ENCODE measurements at places on chromosomes 2 and 18.

DNA sequence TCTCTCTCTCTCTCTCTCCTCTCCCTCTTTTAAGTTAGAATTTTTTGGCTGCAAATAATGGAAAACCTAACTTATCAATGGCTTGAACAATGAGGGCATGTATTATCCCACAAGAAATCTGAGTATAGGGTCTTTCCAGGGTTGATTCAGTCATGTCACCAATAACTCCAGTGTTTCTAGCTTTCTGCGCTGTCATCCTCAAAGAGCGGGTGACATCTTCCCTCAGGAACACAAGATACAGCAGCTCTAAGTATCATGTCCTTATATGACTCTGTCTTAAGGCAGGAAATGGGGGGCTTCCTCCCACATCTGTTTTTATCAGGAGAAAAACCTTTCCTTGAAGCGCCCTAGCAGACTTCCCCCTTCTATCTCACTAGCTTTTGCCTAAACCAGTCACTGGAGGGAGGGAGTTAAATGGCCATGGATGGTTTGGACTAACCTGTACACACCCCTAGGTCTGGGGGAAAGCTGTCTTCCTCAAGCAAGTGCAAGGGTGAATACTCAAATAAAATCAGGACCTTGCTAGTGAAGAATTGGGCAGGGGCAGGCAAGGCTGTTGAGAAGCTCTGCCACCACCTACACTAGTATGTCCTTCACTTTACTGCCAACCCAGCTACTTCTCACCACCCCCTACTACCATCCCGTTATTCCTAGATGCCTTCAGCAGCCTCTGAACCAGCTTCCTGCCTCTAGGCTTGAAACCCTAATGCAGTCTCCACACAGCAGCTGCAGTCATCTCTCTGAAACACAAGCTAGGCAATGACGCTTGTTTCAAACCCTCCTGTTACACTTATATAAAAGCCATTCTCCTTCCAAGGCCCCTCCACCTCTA, 7.5 kb upstream of the TUBA4A start:
- DNase-seq, result no peak

GRCh38 chr18:47244086-47244485, 7.4 kb downstream of the SKOR2 start:
- DNase-seq, result no peak

DNA sequence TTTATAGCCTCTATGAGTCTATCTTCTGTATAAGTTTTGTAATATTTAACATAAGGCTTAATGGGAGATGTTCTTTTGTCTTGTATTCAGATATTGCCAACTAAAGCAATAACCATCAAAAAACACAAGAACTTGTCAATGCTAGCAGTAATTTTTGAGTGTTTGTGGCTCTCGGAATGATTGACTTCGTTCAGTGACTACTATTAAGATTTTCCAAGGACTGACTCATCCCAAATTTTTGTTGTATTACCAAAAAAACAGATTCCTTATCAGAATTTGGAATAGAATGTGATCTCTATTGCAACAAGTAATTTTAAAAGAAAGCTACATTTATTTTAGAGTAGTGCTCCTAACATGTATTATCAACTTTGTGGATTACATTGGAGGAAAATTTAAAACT, 8.1 kb downstream of the NABP1 start:
- no peak for DNase-seq

DNA sequence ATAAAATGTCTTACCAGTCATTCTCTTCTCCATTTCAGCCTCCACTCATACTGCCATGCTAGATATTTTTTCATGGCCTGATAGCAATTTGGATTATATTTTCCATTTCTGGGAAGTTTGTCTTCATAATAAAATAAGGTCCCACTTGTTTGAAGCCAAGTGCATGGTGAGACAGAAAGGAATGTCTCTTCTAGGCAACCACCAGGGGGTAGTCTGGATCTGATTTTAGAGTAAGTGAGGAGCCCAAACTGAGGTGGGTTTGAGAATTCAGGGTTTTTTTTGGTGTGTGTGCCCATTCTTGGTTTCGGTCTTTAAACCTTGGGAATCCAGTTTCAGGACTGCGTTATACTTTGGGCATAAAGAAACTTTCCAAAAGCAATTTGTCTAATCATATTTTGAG, 315.5 kb downstream of the RPRM start:
- DNase-seq, result no peak

DNA sequence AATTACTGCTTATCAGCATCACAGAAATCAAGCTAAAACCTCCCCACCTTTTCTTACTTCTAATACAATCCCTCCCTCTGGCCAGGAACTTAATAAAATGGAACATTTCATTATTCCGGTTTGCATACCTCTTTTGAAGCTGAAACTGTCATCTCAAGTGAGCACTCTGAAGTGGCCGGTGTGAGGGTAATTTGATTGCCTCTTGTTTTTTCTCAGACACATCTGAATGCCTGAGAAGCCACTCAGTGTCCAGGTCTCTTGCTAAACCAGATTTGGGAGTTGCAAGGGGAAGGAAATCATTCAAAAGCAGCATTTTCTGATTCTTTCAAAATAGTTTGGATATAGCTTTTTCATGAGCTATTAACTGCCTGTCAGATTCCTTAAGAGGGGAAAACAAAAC, 190.3 kb downstream of the C1D start:
- no peak for DNase-seq

GRCh38 chr2:19078709-19079108, 279.7 kb downstream of the OSR1 start:
- no peak for DNase-seq

DNA sequence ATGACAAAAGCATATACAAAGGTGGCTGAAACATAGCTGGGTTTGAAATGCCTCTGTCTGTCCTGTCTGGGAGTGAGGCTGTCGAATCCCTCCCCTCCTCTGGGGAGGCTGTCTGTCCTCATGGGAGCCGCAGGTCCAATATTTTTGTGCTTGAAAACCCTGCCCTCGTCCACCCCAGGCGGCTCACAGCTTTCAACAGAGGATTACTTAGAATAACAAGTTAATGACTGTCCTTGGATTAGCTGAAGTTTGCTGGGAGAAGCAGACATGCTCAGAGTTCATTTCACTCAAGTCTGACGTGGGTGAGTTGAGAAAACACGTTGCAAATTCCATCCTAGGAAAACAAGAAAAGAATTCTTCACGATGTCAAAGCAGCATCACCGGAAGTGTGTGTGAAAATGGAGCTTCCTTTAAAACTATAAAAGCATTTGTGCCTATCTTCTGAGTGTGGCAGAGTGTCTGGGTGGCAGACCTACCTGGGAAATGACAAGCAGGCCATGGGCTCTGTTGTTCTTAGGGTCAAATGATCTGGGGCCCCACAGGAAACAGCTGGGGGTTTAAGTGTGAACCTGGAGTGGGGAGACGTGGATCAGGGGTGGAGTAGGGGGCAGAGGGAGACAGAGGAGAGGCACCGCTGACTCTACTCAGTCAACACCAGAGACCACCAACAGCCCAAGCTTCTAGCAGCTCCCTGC, 77.1 kb downstream of the DDX1 start:
- no peak for DNase-seq

DNA sequence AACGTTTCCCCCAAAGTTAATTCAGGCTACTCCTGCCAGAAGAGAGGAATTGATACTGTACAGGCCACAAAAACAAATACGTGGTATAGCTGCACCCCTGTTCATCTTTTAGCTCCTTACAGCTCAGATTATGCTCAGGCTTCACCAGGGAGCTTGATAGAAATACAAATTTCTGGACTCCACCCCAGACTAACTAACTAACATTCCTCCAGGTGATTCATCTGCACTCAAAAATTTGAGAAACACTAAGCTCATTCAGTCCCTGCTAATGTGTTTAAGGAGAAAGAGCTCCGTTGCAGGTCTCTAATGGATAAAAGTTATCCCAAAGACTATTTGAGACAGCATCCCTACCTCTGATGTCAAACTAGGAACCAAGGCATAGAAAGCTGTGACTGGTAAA, 36.8 kb upstream of the UNC80 start:
- DNase-seq, result no peak

- peak; percentile 31 for DNase-seq
Measured at GRCh38 chr18:48540251-48541025, 1.6 kb downstream of the CTIF start.

DNA sequence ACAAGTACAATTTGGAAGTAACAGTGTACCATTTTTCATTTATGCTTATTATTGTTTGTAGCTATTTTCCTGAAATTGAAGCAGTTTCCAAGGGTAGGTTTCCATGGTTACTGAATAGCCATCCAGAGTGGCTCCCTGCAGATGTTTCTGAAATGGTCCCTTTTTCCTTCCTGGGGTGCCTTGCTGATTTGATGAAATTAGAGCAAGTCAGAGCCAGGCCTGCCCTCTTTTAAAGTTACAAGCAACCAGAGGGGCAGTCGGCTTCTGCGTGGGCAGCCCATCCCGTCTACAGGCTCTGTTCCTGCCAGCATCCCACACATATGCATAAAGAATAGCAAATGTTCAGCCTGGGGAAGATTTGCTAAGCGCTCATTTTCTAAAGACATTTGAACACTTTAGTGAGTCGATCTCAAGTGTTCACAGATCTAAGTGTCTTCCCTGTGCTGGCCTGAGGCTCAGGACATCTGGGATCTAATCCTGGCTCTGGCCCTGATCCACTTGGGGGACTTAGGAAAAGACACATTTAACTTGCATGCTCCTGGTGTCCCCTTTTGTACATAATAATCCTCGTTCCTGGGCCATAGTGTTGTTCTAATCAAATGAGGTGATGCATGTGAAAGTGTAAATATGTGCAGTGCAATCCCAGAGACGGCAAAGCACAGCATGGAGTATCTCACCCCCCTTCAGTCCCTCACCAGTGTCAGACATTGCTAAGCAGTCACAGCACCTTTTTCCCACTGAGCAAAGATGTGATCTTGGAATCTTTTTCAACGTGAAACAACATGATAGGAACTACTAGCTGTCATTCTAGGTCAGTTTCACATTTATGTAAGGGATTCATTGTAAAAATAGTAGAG, 92.2 kb downstream of the STPG4 start:
- DNase-seq, result no peak

GRCh38 chr18:22985250-22985649, 52.1 kb downstream of the RBBP8 start:
- DNase-seq, result no peak

- no peak for DNase-seq
Measured at GRCh38 chr2:235377176-235377575, 116.7 kb upstream of the AGAP1 start.

GRCh38 chr2:157833721-157834120, 42.4 kb downstream of the ACVR1 start:
- no peak for DNase-seq

- DNase-seq, result peak; percentile 81
Measured at GRCh38 chr2:23925702-23926289, 1.1 kb downstream of the ATAD2B start.

- no peak for DNase-seq
Measured at GRCh38 chr18:37550118-37550875, 15.3 kb downstream of the CELF4 start.

DNA sequence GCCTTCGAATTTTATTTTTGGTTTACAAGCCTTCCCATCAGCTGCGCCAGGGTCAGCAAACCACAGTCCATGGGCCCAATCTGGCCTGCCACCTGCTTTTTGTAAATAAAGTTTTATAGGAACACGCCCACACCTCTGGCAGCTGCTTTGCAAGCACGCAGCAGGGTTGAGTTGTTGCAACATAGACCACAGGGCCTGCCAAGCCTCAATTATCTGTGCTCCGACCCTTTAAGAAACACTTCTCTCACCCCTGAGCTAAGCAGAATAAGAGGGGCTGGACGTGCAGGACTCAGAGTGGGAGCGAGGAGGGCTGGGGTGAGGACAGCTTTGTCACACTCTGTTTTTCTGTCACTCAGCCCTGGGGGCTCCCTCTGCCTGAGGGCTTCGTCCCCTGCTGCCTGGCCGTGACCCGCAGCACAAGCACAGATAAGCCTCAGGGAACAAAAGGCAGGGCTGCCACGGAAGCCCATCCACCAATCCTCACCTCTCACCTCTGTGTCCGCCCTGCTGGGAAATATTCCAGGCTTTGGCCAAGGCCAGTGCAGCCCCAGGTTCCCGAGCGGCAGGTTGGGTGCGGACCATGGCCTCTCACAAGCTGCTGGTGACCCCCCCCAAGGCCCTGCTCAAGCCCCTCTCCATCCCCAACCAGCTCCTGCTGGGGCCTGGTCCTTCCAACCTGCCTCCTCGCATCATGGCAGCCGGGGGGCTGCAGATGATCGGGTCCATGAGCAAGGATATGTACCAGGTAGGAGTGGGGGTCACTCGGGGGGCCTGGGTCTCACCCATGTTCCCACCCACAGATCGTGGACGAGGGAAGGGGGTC, at the start of gene AGXT:
Gene AGXT, plus strand, starts transcription at position 539 of the 823 bp plus-strand sequence. Its CDS starts 42 bp downstream, at position 581.
- no peak for DNase-seq

DNA sequence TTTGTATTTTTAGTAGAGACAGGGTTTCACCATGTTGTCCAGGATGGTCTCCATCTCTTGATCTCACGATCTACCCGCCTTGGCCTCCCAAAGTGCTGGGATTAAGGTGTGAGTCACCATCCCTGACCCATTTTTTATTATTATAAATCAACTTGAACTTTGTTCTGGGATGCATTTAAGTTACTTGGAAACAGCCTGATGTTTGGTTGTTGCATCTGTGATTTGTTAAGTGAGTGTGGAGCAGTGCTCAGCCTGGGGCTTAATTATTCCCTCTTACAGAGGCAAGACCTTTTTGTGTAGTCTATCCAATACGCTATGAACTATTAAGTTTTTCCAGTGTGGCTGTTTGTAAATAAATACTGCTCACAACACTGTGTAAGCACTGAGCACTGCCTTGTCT, 32.6 kb downstream of the MTA3 start:
- DNase-seq, result no peak

DNA sequence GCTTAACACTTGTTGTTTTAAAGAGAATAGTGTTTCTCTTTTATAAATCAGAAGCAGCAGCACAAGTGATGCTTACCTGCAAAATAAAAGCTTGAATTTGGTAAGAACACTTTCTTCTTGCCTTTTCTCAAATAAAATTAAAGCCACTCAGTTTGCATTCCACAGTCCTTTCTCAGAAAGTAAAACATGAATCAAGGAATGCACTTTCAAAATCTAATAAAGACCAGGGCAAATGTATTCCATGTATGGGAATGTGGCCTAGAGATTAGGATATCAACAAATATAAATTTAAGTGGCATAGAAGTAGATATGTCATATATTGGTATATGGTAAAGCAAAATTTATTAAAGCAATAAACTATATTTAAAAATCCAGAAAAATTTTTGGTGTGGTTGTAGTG, 352.8 kb downstream of the THSD7B start:
- DNase-seq, result no peak

DNA sequence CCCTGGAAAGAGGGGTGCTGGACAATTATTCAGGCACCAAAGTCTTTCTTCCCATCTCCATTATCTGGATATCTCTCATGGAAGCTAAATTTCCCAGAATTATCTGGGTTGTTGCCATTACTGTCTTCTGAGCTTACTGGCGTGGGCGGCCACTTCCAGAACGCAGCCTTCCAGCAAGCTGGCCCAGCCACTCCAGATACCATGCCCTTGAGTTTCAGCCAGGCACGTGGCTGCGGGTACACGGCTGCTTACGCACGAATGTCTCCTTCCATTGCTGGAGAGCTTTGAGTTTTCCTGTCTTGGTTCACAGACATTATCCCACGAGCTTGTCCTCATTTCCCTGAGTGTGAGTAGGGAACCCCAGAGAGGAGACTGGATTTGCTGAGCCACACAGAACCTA, 32.7 kb downstream of the CELF4 start:
- no peak for DNase-seq

GRCh38 chr2:183519371-183520056, 395.3 kb downstream of the NUP35 start:
- DNase-seq, result no peak
